ENCODE measurements at places on chromosomes 6 and 20. TPM values are rescaled to one million over a fixed set of nuclear protein-coding genes. Genes with fewer than 3 reads are reported as not detected.

Gene NR2E1
- total RNA-seq = not detected

DNA sequence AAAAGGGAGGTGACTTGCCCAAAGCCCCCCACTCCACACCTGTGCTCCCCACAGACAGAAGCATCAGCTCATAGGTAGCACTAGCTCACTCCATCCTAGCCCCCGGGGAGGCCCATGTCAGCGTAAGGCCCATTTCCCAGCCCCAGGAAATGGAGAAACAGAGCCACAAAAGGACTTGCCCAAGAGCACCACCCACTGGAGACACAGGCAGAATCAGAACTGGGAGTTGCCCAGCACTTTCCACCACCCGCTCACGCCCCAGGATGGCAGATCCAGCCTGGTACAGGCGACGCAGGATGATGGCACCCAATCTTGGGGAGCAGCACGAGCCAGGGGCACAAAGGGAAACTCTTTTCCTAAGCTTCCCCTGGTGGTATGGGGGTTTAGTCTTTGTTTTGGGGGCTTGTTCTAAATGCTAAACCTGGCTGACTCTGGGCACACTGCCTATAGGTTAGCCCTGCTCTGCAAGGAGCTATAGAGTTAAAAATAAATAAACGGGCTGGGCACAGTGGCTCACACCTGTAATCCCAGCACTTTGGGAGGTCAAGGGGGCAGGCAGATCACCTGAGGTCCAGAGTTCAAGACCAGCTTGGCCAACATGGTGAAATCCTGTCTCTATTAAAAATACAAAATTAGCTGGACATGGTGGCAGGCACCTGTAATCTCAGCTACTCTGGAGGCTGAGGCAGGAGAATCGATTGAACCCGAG, 11.8 kb downstream of the C20orf203 start:
- no peak for DNase-seq
- H3K27me3 ChIP-seq = no peaks in the 10 kb centered on the region
- peaks cover 14% of the 10 kb centered on the region for H3K4me1 ChIP-seq
- H3K36me3 ChIP-seq = no peaks in the 10 kb centered on the region

GRCh38 chr6:158312672-158313397, 570 bp downstream of the TULP4 start:
- no peaks in the 10 kb centered on the region for H3K4me1 ChIP-seq
- peaks cover 11% of the 10 kb centered on the region for H3K36me3 ChIP-seq
- no peak for DNase-seq
- H3K4me3 ChIP-seq = no peak overlapping the region
- H3K27me3 ChIP-seq = no peaks in the 10 kb centered on the region
- H3K27ac ChIP-seq = no peak overlapping the region

DNA sequence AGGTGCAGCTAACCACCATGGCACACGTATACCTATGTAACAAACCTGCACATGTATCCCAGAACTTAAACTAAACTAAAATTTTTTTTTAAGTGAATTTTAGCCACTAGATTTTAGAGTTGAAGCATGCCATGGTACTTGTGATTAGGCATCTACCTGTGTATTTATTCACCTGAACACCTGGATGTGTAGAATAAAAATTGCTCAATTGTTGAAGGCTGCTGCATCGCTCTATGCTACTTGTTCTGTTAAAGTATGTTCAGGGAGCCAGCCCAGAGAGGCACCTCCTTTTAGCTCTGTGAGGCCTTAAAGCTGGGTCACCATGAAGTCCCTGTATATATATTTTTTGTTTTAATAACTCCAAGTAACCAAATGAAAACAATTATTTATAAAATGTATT, 28.3 kb downstream of the SLC22A3 start:
- no peak overlapping the region for H3K4me3 ChIP-seq
- H3K27me3 ChIP-seq = no peaks in the 10 kb centered on the region
- no peak for DNase-seq
- no peak overlapping the region for H3K27ac ChIP-seq
- peaks cover 11% of the 10 kb centered on the region for H3K4me1 ChIP-seq

DNA sequence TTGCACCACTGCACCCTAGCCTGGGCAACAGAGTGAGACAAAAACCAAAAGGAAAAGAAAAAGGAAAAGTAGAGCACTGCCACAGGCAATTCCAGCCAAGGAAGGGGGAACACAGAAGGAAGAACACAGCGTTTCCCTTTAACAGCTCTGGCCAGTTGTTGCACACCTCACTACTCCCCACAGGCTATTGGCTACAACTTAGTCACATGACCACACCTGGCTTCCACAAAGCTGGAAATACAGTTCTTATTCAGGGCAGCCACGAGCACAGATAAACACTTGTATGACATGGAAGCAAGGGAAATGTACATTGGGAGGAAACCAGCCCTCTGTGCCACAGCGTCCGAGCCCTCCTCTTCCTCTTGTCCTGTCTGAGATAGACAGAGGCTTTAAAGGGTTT, 249.0 kb upstream of the JARID2 start:
- DNase-seq = no peak
- H3K4me3 ChIP-seq = no peak overlapping the region

DNA sequence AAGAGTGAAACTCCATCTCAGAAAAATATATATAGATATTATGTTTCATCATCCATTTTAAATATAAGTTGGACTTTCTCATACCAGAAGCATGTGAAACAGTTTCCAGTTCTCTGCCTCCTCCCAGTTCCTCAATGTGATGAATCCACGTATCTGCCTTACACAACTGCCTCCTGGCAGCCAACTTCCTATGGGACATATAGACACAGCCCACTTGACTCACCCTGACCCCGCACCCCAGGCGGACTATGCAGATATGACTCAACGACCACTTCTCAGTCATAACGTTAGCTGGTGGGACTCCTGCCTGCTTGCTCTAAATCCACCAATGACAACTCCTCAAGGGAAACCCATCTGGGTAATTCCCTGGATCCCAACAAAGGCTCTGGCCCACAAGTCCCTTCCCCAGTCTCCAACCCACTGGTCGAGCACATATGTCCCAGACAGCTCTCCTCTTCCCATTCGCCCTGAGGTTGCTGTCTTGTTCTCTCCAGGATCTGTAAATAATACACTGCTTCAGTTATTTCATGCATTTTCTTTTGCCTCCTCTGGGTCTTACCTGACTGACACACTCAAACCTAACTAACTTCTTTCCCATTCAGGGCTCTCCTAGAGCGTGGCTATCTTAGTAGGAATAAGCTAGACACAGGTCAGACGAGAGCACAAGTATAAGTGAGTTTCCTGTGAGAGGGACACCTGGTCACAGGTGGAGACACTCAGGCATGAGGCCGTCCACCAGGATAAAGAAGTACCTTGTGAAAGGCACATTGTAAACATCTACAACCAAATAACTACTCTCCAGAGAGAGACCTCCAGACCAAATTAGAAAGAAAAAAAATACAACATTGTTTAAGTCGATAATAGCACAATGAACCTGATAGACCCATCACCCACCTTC, 548.5 kb downstream of the CD83 start:
- no peak overlapping the region for H3K4me3 ChIP-seq
- H3K27ac ChIP-seq = no peak overlapping the region
- DNase-seq = peak; percentile 81
- H3K36me3 ChIP-seq = no peaks in the 10 kb centered on the region
- H3K27me3 ChIP-seq = no peaks in the 10 kb centered on the region

DNA sequence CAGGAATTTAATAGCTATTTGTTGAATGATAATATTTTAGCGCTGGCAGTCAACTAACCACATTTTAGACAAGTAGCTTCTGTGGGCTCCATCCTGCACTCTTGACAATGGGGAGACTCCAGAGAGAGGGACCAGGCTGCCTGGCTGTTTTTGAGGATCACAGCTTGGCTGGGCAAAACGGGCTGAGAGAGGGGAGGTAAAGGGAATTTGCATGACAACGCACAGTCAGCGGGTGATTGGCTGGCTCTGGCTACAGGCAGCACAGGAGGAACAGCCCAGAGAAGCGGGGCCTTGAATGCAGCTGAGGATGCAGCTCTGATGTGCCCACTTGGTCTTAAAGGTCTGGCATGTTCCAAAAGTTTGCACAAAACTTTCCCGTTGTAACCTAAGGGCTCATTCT, 41.2 kb downstream of the LRFN2 start:
- H3K4me3 ChIP-seq = no peak overlapping the region
- H3K4me1 ChIP-seq = no peaks in the 10 kb centered on the region
- no peak overlapping the region for H3K27ac ChIP-seq
- H3K27me3 ChIP-seq = no peaks in the 10 kb centered on the region
- H3K36me3 ChIP-seq = no peaks in the 10 kb centered on the region
- no peak for DNase-seq

Gene RSPO4
- total RNA-seq = 5.7 TPM

DNA sequence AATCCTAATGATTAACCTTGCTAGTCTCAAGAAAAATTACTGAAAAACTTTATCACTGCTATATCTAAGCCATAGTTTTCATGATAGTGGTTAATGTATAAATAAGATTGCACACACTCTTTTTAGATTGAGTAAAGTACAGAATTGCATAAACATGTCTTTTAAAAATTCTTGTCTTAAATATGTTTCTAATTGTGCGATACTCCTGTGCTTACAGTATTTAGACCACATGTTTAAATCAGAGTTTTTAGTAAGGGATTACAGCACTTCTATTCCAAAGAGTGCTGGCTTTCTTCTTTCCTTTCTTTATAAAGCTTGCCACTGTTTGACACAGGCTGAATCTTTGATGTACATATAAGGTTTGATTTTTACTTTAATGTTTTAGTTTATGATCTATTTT, 36.8 kb upstream of the RGS17 start:
- H3K27ac ChIP-seq = no peak overlapping the region
- H3K4me1 ChIP-seq = no peaks in the 10 kb centered on the region
- H3K27me3 ChIP-seq = no peaks in the 10 kb centered on the region
- DNase-seq = no peak
- H3K36me3 ChIP-seq = no peaks in the 10 kb centered on the region

Gene ECT2L
- 3.9 TPM for total RNA-seq

DNA sequence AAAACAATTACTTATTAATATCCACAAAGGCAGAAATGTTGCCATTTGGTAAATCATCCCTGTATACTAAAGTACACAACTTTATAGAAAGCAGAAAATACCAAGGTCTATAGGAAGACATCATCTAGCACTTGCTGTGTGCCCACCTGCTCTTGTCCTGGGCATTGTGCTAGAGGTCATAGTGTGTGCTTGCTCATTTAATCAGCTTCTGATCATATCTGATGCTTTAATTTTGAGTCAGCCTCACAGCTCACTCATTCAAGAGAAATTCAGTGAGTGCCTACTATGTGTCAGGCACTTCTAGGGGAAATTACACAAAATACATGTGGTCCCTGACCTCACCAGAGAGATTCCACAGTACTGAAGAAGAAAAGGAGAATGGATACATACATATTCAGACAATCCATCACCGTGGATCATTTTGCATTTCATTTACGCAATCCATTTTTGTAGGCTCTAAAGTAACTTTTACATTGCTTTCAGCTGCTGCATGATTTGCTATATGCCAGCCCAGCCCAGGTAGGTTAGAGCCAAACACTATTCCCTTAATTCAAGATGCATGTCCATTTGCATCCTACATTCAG, 167.9 kb upstream of the MCHR2 start:
- H3K4me1 ChIP-seq = no peaks in the 10 kb centered on the region
- DNase-seq = no peak
- H3K36me3 ChIP-seq = no peaks in the 10 kb centered on the region
- H3K27me3 ChIP-seq = no peaks in the 10 kb centered on the region

DNA sequence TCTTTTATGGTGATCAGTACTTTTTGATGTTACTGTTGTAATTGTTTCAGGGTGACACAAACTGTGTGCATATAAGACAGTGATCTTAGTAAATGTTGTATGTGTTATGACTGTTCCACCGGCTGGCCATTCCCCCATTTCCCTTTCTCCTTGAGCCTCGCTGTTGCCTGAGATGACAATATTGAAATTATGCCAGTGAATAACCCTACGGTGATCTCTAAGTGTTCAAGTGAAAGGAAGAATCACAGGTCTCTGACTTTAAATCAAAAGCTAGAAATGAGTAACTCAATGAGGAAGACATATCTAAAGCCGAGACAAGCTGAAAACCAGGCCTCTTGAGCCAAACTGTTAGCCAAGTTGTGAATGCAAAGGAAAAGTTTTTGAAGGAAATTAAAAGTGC, 32.3 kb downstream of the TULP4 start:
- no peaks in the 10 kb centered on the region for H3K4me1 ChIP-seq
- no peak for DNase-seq
- no peak overlapping the region for H3K27ac ChIP-seq
- no peak overlapping the region for H3K4me3 ChIP-seq

GRCh38 chr20:47209982-47210381, 146.5 kb downstream of the ZMYND8 start:
- no peak overlapping the region for H3K4me3 ChIP-seq
- H3K4me1 ChIP-seq = no peaks in the 10 kb centered on the region
- no peak for DNase-seq
- no peak overlapping the region for H3K27ac ChIP-seq

DNA sequence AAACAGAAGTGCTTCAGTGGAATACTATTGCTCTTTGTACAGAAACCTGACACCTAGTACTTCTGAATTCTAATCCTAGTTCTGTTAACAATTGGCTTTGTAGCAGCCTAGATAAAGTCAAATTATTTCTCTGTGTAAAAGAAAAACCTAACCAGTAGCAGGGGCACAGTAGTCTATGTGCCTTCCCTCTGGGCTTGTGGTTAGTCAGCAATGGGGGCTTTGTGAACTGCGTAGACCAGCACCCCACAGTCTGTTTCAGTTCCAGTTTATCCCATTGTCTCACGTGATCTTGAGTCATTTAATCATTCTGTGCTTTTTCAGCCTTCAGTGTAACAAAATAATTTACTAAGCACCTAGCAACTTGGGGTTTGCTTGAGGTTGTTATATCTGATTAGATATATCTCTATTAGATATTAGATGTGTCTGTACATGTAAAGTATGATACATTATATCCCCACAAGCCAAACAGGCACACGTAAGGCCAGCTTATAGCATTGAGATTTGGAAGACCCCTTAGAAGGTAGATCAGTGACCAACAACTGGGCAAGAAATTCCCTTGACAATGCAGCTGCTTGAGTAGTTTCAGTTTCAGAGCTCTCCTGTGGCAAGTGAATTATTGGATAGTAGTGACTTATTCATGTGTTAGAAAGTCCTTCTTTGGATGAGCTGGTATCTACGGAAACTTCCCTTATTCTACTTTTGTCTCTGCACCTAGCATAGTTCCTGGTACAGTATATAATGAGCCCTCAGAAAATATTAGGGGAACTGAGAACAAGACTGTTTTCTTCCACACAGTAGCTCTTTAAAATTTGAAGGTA, 27.9 kb upstream of the CCR6 start:
- H3K27me3 ChIP-seq = no peaks in the 10 kb centered on the region
- no peaks in the 10 kb centered on the region for H3K36me3 ChIP-seq
- no peak overlapping the region for H3K4me3 ChIP-seq
- H3K4me1 ChIP-seq = no peaks in the 10 kb centered on the region
- no peak overlapping the region for H3K27ac ChIP-seq

GRCh38 chr6:114785235-114786127, 442.7 kb upstream of the HS3ST5 start:
- no peaks in the 10 kb centered on the region for H3K36me3 ChIP-seq
- H3K27ac ChIP-seq = no peak overlapping the region
- no peaks in the 10 kb centered on the region for H3K4me1 ChIP-seq
- H3K27me3 ChIP-seq = no peaks in the 10 kb centered on the region

GRCh38 chr6:5766260-5766659, 240.5 kb downstream of the NRN1 start:
- no peak overlapping the region for H3K27ac ChIP-seq
- no peaks in the 10 kb centered on the region for H3K27me3 ChIP-seq
- no peaks in the 10 kb centered on the region for H3K36me3 ChIP-seq
- peaks cover 14% of the 10 kb centered on the region for H3K4me1 ChIP-seq
- H3K4me3 ChIP-seq = no peak overlapping the region
- no peak for DNase-seq

- H3K27ac ChIP-seq = no peak overlapping the region
- H3K36me3 ChIP-seq = no peaks in the 10 kb centered on the region
- H3K27me3 ChIP-seq = no peaks in the 10 kb centered on the region
- no peak overlapping the region for H3K4me3 ChIP-seq
- DNase-seq = no peak
- no peaks in the 10 kb centered on the region for H3K4me1 ChIP-seq
These were observed 175.6 kb downstream of the RNF144B start for GRCh38 chr6:18562726-18563125.

Data from lower lobe of right lung (tissue), 2 donors.